ENCODE measurements at places on chromosomes 12 and 14. TPM values are rescaled to one million over a fixed set of nuclear protein-coding genes. Genes with fewer than 3 reads are reported as not detected.

DNA sequence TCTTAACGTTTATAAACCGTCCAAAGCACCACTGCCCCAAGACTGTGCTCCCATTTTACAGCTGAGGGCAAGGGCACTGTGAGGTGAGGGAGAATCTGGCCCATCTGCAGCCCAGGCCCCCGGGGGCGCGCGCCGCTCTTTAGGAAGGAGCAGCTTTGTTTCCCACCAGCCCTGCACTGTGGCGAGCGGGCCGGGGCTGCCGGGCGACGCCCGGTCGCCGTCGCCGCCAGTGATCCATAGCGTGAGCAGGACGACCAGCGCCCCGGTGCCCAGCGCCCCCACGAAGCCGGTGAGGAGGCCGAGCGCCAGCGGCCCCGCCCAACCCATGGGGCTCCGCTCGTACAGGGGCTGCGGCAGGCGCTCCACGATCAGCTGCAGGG, 34.6 kb downstream of the FIGNL2 start:
- DNase-seq = no peak

The GPR33 gene
- not detected for total RNA-seq

The BDKRB1 gene
- total RNA-seq = not detected

DNA sequence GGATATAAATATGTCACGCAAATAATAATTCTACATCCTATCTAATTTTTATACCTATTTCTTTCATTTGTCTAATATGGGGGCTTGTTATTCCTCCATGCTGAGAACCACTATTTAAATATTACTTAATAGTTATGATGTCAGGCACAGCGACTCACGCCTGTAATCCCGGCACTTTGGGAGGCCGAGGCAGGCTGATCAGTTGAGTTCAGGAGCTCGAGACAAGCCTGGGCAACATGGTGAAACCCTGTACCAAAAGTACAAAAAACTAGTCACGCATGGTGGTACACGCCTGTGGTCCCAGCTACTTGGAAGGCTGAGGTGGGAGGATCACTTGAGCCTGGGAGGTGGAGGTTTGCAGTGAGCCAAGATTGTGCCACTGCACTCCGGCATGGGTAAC, 45.2 kb downstream of the GXYLT1 start:
- no peak for DNase-seq

The DNAH10 gene
- total RNA-seq = 0.66 TPM

GRCh38 chr12:12693111-12693671, 2.8 kb downstream of the GPR19 start:
- no peak for DNase-seq

- DNase-seq = peak; percentile 62
Measured at GRCh38 chr12:56079723-56080555, at the start of gene ERBB3. Gene ERBB3, plus strand, starts transcription at chr12:56080165. Its CDS starts 136 bp downstream, at chr12:56080301.

The ACYP1 gene
- total RNA-seq = 14.3 TPM

DNA sequence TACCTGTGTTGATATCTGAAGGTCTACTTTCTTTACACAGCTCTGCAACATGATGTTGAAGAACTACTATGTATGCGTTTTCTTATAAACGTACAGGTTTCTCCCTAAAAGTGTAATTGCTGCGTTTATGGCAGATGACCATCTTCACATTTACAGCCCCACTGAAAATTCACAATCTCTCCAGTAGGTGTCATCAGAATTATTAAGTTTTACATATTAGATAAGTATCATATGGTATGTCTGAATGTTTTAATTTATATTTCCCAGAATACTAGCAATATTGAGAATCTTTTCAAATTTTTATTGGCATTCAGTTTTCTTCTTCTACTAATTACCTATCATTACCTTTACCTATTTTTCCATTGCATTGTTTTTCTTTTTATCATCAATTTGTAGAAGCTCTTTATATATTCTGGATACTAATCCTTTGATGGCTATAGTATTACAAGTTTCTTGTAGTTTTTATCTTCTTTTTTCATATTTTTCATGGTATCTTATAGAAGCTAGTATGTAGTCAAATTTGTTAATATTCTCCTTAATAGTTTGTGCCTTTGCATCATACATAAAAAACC, 123.5 kb downstream of the CAPZA3 start:
- no peak for DNase-seq

GRCh38 chr12:100251917-100252316, 15.0 kb downstream of the DEPDC4 start:
- no peak for DNase-seq

GRCh38 chr14:96400495-96400894, 8.6 kb downstream of the AK7 start:
- DNase-seq = no peak

GRCh38 chr12:89732522-89732921, 23.9 kb upstream of the ATP2B1 start:
- no peak for DNase-seq

The FBXW8 gene
- 16.2 TPM for total RNA-seq

DNA sequence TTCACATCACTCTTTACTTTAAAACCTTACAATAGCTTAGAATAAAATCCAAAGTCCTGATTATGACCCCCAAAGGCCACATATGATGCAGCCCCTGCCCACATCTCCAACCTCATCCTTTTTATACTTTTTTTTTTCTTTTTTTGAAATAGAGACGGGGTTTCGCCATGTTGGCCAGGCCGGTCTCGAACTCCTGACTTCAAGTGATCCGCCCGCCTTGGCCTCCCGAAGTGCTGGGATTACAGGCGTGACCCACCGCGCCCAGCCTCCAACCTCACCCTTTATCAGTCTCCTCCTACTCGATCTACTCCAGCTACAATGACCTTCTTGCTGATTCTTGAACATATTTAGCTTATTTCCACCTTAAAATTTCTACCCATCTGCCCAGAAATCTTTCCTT, 1.2 kb upstream of the MAPKAPK5 start:
- DNase-seq = no peak

The CLEC4D gene
- not detected for total RNA-seq

- no peak for DNase-seq
Measured at GRCh38 chr12:3795492-3796133, 42.7 kb upstream of the CRACR2A start.

The ARHGEF40 gene
- total RNA-seq = 42.4 TPM

DNA sequence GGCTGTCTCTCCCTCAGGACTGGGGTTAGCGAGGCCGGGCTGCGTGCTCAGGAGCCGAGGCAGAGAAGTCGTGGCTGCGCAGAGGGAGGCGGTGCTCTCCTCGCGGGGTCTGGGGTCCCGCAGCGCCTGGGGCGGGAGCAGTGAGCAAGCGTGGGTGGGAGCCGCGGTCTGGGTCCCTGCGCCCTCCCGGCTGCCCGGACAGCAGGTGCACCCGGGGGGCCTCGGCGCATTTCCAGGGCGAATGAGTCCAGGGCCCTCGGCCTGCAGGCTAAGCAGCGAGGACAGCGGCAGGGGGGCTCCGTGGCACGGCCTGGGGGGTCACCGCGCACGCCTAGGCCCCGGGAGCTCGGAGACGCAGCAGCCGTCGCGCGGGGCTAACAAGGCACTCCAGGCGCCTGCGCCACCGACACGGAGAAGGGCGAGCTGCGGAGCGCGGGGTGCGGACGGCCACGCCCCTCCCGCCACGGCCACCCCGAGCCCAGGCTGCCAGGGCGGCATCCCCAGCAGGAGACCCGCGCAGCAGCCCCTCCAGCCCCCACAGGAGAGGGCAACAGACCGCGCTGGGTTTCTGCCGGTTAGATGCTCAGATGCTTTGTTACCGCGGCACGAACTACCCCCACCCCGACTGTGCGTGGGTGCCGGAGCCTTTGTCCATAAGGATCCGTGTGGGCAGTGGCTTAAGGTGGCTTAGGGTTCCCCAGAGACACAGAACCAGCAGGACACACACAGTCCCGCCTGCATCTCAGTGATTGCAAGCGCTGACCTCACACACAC, 117.7 kb upstream of the C14orf180 start:
- peak; percentile 68 for DNase-seq

DNA sequence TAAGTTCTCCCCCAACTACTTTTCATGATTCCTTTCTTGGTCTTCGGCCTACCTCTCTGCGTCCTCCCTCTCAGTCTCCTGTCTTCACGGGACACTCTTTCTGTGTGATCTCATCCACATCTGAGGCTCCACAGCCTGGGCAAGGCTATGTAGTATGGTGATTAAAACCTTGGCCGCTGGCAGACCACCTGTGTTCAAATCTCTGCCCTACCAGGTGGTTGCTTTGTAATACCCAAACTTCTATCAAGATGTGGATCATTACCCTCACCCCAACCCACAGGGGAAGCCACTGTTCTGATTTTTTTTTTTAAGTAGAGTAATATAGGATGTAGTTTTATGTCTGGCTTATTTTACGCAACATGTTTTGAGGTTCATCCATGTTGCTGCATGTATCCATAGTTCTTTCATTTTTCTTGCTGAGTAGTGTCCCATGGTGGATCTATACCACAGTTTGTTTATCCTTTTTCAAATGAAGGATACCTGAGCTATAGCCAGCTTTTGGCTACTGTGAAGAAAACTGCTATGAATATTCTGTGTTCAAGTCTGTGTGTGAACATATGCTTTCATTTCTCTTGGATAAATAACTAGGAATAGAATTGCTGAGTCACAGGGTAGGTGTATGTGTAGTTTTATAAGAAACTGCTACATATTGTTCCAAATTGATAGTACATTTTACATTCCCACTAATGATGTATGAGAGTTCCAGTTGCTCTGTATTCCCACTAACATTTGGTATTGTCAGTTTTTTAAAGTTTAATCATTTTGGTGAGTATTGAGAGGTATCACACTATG, 8.3 kb upstream of the STAT6 start:
- no peak for DNase-seq

The CEBPE gene
- not detected for total RNA-seq
